ENCODE measurements at places on chromosomes 16 and 17. TPM values are rescaled to one million over a fixed set of nuclear protein-coding genes. Genes with fewer than 3 reads are reported as not detected.

Gene NECAB2
- total RNA-seq, result not detected

GRCh38 chr17:5115673-5116651, at the start of gene USP6:
Gene USP6 (plus strand): TSS chr17:5116032. CDS start chr17:5130368, 14,336 bp downstream.
- H3K4me1 ChIP-seq, result no peaks in the 10 kb centered on the region
- H3K36me3 ChIP-seq, result no peaks in the 10 kb centered on the region
- peak; percentile 13 for DNase-seq
- peaks cover 17% of the 10 kb centered on the region for H3K27me3 ChIP-seq

DNA sequence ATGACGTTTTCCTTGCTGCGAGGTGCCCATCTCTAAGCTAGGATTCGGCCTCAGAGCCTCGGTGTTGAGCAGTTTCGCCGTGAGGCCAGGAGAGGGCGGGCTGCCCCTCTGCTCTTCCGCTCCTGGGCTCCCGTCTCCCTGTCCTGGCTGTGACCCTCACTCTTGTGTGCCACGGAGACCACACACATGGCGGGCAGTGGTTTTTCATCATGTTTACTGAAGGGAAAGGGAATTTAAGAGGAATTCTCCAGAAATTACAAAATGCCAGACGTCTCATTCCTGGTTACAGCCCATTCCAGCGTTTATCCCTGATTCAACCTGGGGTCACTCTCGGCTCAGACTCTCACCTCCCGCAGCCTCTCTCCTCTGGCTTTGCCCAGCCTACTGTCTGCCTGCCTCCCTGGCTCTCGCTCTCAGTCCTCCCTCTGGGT, 96.8 kb upstream of the ELAC2 start:
- H3K4me3 ChIP-seq, result peak overlapping the region; percentile 49
- H3K27ac ChIP-seq, result no peak overlapping the region
- DNase-seq, result peak; percentile 83
- H3K36me3 ChIP-seq, result no peaks in the 10 kb centered on the region
- H3K27me3 ChIP-seq, result no peaks in the 10 kb centered on the region

GRCh38 chr16:48164907-48165715, 9.3 kb upstream of the ABCC12 start:
- H3K27me3 ChIP-seq, result no peaks in the 10 kb centered on the region
- DNase-seq, result peak; percentile 75
- no peaks in the 10 kb centered on the region for H3K4me1 ChIP-seq

DNA sequence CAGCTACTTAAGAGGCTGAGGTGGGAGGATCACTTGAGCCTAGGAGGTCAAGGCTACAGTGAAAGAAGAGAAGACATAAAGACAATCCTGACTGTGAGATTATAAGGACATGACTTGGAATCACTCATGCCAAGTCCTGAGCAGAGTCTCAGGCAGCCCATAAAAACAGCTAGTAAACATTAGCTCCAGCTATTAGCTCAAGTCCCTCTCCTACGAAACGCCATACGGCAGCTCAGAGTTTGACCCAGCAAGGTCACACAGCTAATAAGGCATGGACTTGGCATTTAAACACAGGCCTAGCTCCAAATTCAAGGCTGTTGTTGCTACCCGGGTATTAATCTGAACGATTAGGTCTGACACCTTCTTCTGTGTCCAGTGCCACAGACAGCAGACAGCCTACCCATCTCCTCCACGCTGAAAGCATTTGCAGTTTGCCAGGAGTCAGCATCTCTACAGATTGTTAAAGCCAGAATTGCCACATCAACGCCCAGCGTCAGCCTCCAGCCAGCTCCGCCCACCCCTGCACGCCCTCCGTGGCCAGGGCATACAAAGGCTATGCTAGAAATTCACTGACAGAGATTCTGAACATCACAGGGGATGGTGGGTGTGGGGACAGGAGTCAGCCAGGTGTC, 9.9 kb upstream of the TMEM114 start:
- peak; percentile 23 for DNase-seq
- H3K27me3 ChIP-seq, result peaks cover 14% of the 10 kb centered on the region
- H3K4me3 ChIP-seq, result no peak overlapping the region

DNA sequence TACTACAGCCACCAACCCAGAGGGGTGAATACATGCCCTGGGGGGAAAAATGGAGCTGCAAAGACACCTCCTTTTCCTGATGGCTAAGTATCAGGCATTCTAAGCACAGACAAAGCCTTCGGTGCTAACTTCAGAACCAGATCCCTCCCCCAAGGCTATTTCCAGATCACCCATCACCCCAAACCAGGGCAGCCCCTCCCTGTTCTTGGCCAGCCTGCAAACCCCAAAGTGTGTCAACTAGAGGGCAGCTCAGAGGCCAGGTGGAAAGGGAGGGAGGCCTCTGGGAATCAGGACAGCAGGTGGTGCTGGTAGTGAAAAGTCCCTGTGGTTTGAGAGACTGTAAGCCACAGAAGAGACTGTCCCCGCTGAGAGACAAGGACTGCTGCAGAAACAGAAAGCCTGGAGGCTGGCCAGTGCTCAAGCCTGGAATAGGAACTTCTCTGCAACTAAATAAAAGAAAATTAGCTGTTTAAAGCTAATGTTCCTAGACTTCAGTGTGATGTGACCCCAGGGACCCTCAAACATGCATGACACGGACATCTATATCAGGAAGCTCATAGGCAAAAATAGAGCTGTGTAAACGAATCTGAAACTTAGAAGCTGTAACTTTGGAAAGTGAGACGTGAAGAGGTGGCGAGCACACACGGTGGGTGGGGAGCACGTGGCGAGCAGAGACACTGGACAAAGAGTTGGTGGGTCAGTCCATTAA, 9.1 kb downstream of the TUBG1 start:
- no peaks in the 10 kb centered on the region for H3K4me1 ChIP-seq
- H3K4me3 ChIP-seq, result no peak overlapping the region
- no peak for DNase-seq

DNA sequence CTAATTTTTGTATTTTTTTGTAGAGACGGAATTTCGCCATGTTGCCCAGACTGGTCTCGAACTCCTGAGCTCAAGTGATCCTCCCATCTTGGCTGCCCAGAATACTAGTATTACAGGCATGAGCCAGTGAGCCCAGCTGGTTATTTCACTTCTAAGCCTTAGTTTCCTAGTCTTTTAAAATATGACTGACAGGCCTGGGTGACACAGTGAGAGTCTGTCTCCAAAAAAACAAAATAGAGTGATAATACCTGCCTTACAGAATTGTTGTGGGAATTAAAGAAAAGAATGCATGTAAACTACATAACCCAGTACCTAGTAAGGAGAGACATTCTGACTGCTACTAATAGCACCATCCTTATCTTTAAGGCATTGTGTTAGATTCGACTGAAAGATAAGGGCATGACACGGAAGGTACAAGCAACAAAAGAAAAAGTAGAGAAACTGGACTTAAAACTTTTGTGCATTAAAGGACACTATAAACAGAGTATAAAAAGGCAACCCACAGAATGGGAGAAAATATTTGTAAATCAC, 11.6 kb downstream of the TOM1L2 start:
- peaks cover 34% of the 10 kb centered on the region for H3K4me1 ChIP-seq
- H3K27me3 ChIP-seq, result no peaks in the 10 kb centered on the region
- no peak overlapping the region for H3K4me3 ChIP-seq
- no peak for DNase-seq

GRCh38 chr17:73944366-73944765, 259.1 kb upstream of the RPL38 start:
- H3K27ac ChIP-seq, result no peak overlapping the region
- no peaks in the 10 kb centered on the region for H3K27me3 ChIP-seq
- H3K4me3 ChIP-seq, result no peak overlapping the region
- no peaks in the 10 kb centered on the region for H3K4me1 ChIP-seq
- DNase-seq, result no peak

DNA sequence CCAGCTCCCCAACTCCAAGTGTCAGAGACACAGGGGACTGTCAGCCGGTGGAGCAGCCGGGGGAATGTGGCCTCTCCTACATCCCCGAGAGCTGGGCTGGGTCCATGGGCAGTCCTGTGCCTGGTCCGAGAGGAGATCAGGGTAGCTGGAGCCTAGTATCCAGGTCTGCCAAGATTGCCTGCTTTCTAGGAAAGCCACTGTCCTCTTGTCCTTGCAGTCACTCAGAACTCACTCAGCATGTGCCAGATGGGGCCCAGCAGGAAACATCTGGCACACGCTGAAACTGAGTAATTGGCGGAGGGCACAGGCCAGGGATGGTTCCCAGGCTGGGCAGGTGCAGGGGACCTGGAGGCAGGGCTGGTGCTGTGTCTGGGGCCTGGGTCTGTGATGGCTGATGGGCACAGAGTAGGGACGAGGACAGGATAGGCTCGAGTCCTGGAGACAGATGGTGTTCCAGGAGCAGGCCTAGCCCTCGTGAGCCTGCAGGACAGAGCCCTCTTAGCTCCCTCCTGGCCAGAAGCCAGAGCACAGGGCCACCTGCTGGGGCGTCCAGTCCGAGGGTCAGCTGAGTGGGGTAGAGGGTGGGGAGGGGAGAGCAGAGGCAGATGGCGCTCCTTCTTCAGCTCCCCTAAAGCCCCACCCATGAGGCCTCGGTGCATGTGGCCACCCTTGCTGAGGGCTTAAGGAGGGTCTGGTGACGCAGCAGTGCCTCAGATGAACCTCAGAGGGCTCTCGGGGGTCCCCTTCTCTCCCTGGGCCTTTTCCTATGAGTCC, 31.1 kb downstream of the ADCY7 start:
- H3K27ac ChIP-seq, result no peak overlapping the region
- no peaks in the 10 kb centered on the region for H3K36me3 ChIP-seq
- no peaks in the 10 kb centered on the region for H3K27me3 ChIP-seq
- H3K4me3 ChIP-seq, result no peak overlapping the region

DNA sequence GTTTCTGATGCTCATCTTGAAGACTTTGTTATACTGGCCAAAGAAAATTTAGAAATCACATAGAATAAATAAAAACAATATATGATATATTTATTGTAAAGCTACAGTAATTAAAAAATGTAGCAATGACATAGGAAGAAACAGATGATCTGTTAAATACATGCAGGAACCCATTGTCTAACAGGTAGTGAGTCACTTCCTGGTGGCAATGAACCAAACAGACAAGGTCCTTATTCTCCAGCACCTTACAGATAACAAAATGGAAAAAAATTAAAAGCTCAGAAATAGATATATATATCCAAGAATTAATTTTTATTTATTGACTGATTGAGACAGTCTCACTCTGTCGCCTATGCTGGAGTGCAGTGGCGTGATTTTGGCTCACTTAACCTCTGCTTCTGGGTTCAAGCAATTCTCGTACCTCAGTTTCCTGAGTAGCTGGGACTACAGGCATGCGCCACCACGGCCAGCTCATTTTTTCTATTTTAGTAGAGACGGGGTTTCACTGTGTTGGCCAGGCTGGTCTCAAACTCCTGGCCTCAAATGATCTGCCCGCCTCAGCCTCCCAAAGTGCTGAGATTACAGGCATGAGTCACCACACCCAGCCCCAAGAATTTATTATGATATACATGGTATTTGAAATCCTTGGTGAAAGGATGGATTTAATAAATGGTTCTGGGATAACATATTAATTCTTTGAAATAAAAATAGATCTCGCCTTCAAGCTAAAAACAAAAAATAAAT, 7.5 kb downstream of the NETO2 start:
- no peaks in the 10 kb centered on the region for H3K36me3 ChIP-seq
- no peak overlapping the region for H3K27ac ChIP-seq
- no peak overlapping the region for H3K4me3 ChIP-seq
- H3K4me1 ChIP-seq, result peaks cover 7% of the 10 kb centered on the region
- H3K27me3 ChIP-seq, result no peaks in the 10 kb centered on the region

GRCh38 chr16:88004391-88004790, 53.2 kb downstream of the BANP start:
- H3K4me3 ChIP-seq, result no peak overlapping the region
- H3K36me3 ChIP-seq, result peaks cover 13% of the 10 kb centered on the region
- no peaks in the 10 kb centered on the region for H3K4me1 ChIP-seq
- no peak for DNase-seq

Data from GM23248 (cell line).